Fibroblast of lung (primary cell): ENCODE measurements at places on chromosomes 11 and 22.

DNA sequence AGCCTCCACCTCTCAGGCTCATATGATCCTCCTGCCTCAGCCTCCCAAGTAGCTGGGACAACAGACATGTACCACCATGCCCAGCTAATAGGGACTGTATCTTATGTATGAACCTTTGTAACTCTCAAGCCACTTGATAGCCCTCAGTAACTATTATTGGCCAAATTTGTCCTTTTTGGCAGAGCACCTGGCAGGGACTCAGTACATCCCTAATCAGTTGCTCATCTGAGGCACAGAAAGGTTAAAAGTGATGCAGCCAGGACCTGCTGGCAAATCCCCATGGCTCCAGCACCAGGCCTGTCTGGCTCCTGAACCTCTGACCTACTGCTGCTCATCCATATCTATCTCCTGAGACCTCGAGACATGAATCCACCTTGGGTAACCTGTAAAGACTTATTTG lies 21.1 kb upstream of the XBP1 start:
- no peak for DNase-seq

- peak; percentile 39 for DNase-seq
Observed at GRCh38 chr22:35839841-35840301, 122.2 kb downstream of the APOL5 start.

- peak; percentile 24 for DNase-seq
Observed at GRCh38 chr11:83835423-83835822, 549.3 kb upstream of the CCDC90B start.

- DNase-seq: peak; percentile 64
Observed at GRCh38 chr22:49930596-49931412, 12.4 kb downstream of the CRELD2 start.

GRCh38 chr11:90329043-90329442 lies 106.2 kb upstream of the CHORDC1 start:
- no peak for DNase-seq

DNA sequence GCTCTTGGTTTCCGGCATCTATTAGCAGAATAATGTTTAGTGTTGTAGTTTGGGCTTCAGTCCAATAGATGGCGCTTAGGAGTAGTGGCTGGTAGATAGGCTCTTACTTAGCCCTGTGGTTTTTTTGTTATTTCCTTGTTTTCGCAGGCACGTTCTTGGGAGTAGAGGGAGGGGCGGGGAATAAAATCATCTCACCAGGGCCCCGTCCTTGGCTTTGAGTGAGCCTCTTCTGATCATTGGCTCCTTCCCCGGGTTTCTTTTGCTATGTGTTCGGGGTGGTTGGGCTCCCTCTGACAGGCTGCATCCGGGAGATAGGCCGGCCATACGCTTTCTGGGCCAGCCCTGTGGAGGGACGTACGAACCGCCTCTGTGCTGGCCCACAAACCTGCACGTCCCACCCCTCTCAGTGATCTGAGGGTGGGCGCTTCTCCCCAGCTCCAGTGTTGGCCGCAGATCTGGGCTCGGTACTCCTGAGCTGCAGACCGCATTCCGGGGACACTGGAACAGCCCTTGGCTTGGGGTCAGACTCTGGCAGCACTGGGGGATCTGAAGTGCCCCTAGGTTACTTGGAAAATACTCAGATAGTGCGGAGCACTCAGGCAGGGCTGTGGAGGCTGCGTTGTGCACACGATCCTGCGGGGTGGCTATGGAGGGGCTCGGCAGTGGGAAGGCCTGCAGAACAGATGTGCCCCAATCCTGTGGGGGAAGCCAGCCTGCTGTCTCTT lies 217.0 kb downstream of the DYNC2H1 start:
- peak; percentile 83 for DNase-seq

DNA sequence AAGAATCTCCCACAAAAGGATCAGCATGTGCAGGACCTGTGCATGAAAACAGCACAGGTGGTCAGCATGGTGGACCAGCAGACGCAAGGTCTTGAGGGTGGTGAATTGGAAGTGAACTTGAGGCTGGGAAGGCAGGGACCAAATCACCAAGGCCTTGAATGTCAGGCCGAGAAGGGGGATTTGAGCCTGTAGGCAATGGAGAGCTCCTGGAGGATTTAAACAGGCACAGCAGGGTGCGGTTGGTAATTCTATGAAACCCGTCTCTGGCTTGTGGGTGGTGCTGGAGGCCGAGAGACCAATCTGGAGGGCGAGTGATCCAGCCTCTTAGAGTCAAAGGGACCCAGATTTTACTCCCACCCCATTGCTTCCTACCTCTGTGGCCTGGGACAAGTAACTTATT lies 2.4 kb downstream of the TSKU start:
- DNase-seq: no peak
